ENCODE measurements at places on chromosomes 2 and 18.
A peak's percentile ranks its signal among the peaks of the same experiment; 100 is the strongest.

- no peak for DNase-seq
These were observed 552.8 kb upstream of the KLHL29 start for GRCh38 chr2:22832196-22832595.

DNA sequence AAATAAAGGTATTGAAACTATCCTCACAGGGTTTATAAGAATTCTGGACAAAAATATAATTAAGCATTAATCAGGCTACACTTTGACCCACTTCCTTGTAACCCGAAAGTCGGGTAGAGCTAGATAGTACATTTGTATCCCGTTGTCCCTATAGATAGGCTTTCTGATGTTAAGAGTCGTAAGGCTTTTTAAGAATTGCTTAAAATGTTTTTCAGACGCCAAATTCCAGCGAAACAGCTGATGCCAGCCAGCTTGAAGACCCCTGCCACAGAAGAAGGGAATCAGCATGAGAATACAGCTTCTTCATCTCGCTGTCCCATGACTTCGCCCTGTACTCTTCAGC is 962 bp upstream of the GPR155 start:
- no peak for DNase-seq

- no peak for DNase-seq
These were observed 19.1 kb downstream of the LPIN1 start for GRCh38 chr2:11765501-11765900.

GRCh38 chr2:241947876-241948275 is 78.3 kb downstream of the RTP5 start:
- DNase-seq, result no peak

DNA sequence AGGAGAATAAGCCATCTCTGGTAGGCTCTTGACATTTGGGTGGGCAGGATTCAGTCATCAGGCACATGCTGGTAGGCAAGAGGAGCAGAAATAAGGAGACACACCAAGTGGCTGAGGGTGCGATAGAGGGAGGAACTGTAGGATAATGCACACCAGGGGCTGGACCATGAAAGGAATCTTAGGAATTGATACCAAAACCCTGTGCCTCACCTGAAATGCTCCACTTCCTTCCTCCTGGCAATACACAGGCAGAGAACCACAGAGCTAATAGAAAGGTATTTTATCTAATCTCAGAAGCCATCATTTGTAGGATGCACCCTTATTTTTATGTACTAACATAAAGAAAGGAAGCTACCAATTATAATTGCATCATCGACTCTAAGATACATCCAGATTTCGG is 4.4 kb upstream of the CYP1B1 start:
- DNase-seq, result no peak

GRCh38 chr2:221895366-221896121 is 323.4 kb upstream of the EPHA4 start:
- DNase-seq, result no peak

DNA sequence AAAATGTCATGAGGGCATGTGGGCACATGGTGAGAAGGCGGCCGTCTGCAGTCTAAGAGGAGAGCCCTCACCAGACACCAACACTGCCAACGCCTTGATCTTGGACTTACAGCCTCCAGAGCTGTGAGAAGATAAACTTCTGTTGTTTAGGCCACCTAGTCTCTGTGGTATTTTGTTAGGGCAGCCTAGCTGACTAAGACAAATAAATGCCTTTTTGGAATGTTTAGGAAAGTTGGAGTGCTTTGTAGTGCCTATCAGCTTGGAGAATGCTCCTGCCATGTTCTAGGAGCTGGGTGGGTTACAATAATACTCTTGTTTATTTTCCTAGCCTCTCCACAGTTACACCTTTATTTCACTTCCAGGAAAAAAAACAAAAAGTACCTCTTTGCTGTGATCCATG is 92.0 kb downstream of the SPP2 start:
- no peak for DNase-seq

DNA sequence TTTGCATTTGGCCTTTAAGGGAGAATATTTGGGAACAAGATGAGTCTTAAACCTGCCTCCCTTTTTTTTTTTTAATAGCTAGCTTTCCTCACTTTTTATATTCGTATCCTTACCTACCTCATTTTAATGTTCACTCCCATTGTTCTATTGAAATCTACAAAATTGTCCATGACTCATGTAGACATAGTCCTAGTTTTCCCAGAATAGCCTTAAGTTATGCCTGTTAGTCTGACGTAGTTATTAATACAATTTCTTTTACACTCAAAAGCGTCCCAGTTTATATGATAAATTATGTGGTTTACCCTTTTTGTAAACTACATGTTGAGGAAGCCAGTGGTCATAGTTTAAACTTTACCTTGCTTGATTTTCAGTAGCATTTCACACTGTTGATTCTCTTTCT is 73.4 kb downstream of the UBR3 start:
- DNase-seq, result no peak

- DNase-seq, result no peak
These were observed 38.9 kb downstream of the DNMT3A start for GRCh38 chr2:25302758-25303375.

GRCh38 chr2:99524056-99524455 is 34.2 kb upstream of the REV1 start:
- DNase-seq, result no peak

GRCh38 chr2:163723348-163723747 is 12.5 kb downstream of the FIGN start:
- DNase-seq, result no peak

DNA sequence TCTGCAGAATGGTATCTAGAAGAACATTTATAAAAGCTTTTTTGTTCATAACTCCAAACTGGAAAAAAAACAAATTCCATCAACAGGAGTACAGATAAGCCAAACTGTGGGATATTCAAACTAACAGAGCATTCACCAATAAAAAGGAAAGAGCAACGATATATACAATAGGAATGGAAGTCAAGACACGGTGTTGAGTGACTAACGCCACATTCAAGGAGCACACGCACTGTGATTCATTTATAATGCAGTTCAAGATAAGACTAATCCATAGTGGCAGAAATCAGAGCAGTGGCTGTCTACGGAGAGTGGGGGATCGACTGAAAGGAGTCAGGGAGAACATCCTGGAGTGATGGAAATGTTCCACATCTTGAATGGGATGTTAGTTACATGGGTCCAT is 70.7 kb downstream of the CABYR start:
- no peak for DNase-seq

GRCh38 chr2:59266453-59266852 is 1025.3 kb upstream of the FANCL start:
- DNase-seq, result no peak

DNA sequence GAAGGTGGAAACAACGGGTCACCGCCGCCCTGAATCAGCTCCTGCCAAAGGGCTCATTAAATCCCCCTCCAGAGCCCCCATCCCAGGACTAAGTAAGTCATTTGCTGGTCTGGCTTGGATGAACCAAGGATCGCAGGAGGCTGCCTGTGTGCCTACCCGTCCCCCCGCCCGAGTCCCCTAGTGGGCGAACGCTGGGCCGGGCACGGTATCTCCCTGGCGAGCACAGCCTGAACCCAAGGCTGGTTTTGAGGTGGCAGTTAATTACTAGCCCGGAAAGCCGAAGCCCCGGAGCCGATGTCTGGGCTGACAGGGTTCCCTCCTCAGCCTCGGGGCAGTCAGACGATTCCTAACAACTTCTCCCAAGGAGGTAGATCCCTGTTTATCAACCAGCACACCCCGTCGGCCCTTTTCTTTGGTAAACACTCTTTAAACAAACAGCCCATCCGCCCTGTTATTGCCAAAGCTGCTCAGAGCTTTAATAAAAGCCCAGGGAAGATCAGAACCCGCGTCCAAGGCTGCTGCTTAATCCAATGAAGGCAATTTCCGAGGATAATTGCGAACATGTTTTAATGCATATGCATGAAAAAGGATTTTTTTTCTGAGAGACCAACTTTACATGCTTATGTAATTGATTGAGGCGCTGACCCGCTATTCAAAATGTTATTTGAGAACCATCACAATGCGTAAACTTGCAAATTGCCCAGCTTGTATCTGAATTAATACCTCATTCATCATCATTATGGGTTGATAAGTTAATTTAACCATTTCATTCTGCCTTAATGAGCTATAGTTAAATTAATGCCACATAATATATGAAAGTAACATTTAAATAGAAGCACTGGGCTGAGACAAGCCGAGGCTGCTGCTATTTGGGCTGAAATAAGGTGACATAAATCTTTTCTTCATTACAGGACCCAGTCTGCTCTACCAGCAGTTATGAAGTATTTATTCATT is 10.5 kb downstream of the EVX2 start:
- no peak for DNase-seq

DNA sequence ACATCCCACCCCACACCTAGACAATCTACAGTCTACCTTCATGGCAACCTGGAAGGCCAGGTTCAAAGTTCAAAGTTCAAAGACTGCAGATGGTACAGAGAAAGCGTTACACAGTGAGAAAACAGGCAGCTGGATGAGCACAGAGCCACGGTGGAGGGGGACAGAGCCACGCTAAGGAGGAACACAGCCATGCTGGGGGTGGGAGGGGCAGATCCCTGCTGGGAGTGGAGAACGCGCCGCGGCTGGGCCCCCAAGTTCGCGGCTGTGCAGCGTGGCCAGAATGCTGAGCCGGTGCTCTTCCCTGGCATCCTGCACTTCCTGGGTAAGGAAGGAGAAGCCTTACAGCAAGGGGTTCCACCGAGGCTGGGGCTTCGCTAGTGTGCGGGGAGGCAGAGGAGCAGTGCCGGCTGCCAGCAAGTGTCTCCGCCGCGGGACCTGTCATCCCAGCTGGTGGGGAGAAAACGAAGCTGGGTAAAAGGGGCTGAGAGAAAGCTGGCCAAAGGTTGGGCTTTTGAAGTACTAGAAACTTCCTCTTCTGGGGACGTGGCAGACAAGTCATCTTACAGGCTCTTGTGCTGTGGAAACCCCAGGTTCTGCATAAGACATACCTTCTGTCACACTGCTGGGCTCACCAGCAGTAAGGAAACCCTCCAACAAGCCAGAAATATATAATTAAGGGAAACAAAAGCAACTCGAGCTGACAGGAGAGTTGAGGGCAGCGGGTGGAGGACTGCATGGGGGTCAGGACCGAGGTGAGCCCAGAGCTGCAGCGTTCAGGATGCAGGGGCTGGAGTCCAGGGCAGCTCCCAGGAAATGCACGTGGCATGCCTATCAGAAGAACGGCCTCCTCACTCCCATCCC is 115.5 kb downstream of the HDAC4 start:
- no peak for DNase-seq

DNA sequence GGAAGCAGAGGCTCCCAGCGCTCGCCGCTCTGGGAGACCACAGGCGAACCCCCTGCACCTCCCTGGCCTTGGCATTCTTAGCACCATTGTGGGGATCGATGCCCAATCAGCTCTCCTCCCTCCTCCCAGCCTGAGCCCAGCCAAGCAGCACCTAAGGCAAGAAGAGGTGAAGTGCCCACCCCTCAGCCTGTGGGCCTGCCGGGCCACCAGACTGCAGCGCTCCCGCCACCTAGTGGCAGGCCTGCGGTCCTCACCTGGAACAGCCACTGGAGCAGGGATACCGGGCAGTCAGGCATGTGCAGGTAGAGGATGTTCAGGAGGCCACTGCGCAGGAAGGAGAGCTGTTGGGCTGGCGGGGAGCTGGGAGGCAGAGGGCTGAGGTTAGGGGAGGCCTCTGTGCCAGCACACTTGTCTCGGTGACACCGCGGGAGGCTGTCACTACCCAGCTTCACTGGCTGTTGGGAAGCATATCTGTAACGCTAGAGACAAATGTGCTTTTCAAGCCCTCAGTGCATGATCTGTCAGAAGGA is 35.2 kb downstream of the FAM178B start:
- DNase-seq, result peak; percentile 88

DNA sequence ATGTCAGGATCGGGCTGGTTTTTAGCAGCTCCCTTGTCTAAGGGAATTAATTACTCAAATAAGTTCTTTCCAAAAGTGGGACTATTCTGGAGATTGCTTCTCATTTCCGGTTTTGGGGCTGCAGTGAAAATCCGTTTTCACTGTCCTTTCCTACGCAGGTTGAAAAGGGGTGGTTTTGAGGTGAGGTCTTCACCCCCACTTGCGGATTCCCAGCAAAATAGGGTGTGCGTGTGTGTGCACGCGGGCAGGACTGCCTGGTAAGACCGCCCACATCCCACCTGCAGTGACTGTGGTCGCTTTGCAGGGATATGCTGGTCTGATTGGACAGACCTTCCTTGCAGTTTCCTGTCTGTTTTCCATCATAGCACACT is 472 bp upstream of the PLEKHM3 start:
- DNase-seq, result peak; percentile 31

- DNase-seq, result peak; percentile 71
These were observed 104.3 kb downstream of the USP40 start for GRCh38 chr2:233462202-233462785.
